Activated naive CD8-positive, alpha-beta T cell treated with anti-CD3 and anti-CD28 coated beads for 36 hours (primary cell): ENCODE measurements at places on chromosomes 5 and 9. TPM values are rescaled to one million over a fixed set of nuclear protein-coding genes. Genes with fewer than 3 reads are reported as not detected.

Gene NDUFS6
- 42.4 TPM for total RNA-seq

Gene SHISAL2B
- total RNA-seq, result not detected

Gene SYK
- total RNA-seq, result 0.48 TPM

Gene PCDHGA11
- not detected for total RNA-seq

Gene GMCL2
- not detected for total RNA-seq

Gene STC2
- total RNA-seq, result 41.1 TPM

GRCh38 chr5:147065071-147065470 is 169.8 kb upstream of the STK32A start:
- H3K27ac ChIP-seq, result no peak overlapping the region
- no peaks in the 10 kb centered on the region for H3K36me3 ChIP-seq
- H3K4me3 ChIP-seq, result no peak overlapping the region
- H3K27me3 ChIP-seq, result no peaks in the 10 kb centered on the region
- DNase-seq, result no peak

- DNase-seq, result no peak
- no peak overlapping the region for H3K4me3 ChIP-seq
- H3K27ac ChIP-seq, result peak overlapping the region; percentile 63
- H3K4me1 ChIP-seq, result peaks cover 18% of the 10 kb centered on the region
- peaks cover 9% of the 10 kb centered on the region for H3K36me3 ChIP-seq
- H3K27me3 ChIP-seq, result no peaks in the 10 kb centered on the region
These were observed 17.8 kb downstream of the NOTCH1 start for GRCh38 chr9:136527721-136528710.

DNA sequence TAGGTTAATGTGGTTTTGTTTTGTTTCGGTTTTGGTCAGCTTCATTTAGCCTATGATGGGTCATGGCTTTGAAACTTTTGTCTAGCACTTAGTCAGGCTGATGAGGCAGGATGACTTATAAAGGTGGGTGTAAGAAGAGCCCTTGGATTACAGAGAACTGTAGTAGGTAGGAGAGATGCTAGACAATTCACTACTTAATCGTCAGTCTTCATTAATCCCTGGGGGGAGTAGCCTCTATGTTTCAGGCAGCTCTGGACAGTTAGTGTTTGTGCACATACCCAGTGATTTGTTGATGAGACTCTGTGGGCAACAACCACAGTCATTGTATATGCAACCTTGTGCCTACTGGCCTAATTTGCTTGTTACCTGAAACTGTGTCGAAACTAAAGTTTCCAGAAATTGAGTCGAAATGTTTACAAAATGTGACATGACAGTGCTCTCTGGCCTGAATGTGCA is 113.3 kb downstream of the MTREX start:
- H3K27ac ChIP-seq, result no peak overlapping the region
- no peak for DNase-seq
- no peaks in the 10 kb centered on the region for H3K27me3 ChIP-seq
- H3K4me1 ChIP-seq, result peaks cover 4% of the 10 kb centered on the region
- peaks cover 41% of the 10 kb centered on the region for H3K36me3 ChIP-seq

GRCh38 chr5:168714046-168714445 is 134.9 kb upstream of the PANK3 start:
- H3K4me3 ChIP-seq, result no peak overlapping the region
- no peak for DNase-seq
- no peaks in the 10 kb centered on the region for H3K36me3 ChIP-seq
- H3K27me3 ChIP-seq, result peaks cover 5% of the 10 kb centered on the region
- no peak overlapping the region for H3K27ac ChIP-seq
- H3K4me1 ChIP-seq, result no peaks in the 10 kb centered on the region

DNA sequence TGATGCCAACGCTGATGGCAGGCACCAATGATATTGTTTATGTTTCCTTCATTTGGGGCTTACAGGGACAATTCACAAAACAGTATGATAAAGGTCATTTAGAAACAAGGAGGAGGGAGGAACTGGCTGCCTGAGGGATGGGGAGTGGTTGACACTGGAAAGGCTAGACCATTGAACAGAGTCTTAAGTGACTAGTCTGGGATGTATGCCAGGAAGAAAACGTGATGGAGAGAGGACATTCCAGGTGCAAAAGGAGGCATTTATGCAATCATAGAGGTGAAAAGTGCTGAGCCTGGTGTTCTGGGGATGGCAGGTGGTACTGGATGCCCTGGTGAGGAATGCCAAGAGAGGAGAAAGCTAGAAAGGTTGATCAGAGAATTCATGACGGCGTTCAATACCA is 153.4 kb downstream of the ZNF462 start:
- H3K27ac ChIP-seq, result no peak overlapping the region
- no peak for DNase-seq
- no peak overlapping the region for H3K4me3 ChIP-seq
- H3K27me3 ChIP-seq, result peaks cover 4% of the 10 kb centered on the region

DNA sequence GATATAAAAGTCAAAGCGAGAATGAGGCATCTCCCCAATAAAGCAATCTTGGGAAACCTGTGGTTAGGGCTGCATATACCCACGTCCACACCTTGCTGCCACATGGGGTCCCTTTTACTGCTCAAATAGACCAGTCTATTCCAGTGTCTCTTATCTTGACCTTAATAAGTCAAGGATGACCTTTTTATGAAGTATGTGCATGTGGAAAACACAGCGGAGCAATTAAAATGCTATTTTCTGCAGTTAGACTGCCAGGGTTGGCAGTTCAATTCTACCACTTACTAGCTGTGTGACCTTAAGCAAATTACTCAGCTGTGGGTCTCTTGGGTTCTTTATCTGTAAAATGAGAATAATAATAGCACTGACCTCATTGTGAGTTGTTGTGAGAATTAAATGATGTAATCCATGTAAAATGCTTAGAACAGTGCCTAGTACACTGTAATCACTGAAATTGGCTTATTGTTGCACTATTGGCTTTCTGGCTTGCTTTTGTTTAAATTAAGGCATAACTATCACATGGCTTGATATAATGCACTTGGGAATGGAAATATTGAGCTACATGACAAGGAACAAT is 67.8 kb upstream of the HSPB3 start:
- peaks cover 17% of the 10 kb centered on the region for H3K4me1 ChIP-seq
- H3K27me3 ChIP-seq, result peaks cover 3% of the 10 kb centered on the region
- H3K4me3 ChIP-seq, result no peak overlapping the region
- peaks cover 3% of the 10 kb centered on the region for H3K36me3 ChIP-seq

DNA sequence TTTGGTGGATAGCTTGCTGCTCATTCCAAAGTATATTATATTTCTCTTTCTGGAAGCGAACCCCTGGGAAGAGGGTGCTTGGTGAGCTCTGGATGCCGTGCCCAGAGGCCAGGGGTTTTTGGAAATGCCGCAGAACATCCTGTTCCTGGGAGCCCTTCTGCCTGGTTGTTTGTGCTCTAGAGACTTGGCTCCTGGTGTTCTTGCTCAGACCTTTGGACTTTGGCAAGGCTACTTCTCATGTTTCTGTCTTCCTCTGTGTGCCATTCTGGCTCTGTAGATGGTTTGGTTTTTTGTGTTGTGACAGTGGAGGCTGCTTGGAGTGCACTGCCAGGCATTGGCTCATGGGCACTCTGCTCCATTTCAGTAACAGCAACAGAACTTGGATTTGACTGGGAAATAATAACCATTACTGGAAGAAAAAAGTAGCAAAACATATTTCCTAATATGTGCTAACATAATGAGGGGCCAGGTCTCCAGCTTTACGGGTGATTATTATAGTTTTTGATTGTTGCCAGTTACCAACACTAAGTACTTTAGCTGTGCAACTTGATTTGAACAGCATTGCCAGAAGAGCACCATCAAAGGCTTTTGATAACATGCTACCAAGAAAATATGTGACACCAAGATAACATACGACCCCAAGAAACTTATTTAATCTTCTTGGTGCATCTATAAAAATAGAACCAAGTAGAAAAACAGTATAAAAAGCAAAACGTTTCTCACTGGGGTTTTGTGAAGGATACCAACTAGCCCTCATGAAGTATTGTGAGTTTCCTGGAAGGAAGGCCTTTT is 94.2 kb downstream of the PCSK1 start:
- H3K27me3 ChIP-seq, result peaks cover 27% of the 10 kb centered on the region
- H3K4me3 ChIP-seq, result no peak overlapping the region
- no peak for DNase-seq
- no peaks in the 10 kb centered on the region for H3K36me3 ChIP-seq
- no peak overlapping the region for H3K27ac ChIP-seq

- H3K27ac ChIP-seq, result no peak overlapping the region
- no peak overlapping the region for H3K4me3 ChIP-seq
- H3K27me3 ChIP-seq, result no peaks in the 10 kb centered on the region
- DNase-seq, result no peak
These were observed 133.9 kb downstream of the MAN2A1 start for GRCh38 chr5:109823597-109823996.

DNA sequence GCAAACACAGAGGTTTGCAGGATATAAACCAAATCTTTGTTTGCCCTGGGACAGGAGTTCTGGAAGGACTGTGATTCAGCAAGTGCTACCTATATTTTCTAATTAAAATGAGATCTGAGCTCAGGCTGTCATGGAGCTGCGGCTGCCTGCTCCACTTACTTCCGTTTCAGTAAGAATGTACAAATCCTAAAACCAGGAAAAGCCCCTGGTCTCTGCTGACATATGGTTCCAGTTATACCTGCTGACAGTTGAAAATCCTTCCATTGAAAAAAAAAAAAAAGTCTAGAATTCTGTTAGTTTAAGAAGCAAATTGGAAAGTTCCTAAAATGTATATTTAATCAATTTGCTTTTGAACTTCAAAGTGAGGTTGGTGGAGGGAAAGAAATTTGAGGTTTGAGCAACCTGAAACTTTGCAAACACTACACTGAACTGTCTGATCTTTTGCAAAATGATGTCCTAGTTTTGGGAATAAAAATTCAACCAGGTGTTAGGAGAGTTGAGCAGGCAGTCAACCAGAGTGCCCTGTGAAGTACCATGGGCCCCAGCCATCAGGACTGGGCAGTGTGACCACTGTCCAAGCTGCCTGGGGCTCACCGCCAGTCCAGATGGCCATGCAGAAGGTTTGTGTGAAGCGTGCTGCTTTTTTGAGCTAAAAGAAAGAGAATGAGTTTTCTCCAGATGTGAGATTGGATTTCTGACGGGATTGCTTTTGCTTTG is 50.6 kb downstream of the SHB start:
- no peak overlapping the region for H3K4me3 ChIP-seq
- H3K27ac ChIP-seq, result no peak overlapping the region
- H3K4me1 ChIP-seq, result no peaks in the 10 kb centered on the region
- H3K36me3 ChIP-seq, result no peaks in the 10 kb centered on the region

- no peaks in the 10 kb centered on the region for H3K27me3 ChIP-seq
- H3K27ac ChIP-seq, result no peak overlapping the region
- no peaks in the 10 kb centered on the region for H3K36me3 ChIP-seq
These were observed 62.4 kb downstream of the ZNF354C start for GRCh38 chr5:179122411-179123108.

GRCh38 chr5:125026867-125027731 is 280.7 kb upstream of the ZNF608 start:
- H3K27me3 ChIP-seq, result no peaks in the 10 kb centered on the region
- no peaks in the 10 kb centered on the region for H3K4me1 ChIP-seq
- no peak overlapping the region for H3K27ac ChIP-seq
- no peaks in the 10 kb centered on the region for H3K36me3 ChIP-seq
- no peak for DNase-seq

DNA sequence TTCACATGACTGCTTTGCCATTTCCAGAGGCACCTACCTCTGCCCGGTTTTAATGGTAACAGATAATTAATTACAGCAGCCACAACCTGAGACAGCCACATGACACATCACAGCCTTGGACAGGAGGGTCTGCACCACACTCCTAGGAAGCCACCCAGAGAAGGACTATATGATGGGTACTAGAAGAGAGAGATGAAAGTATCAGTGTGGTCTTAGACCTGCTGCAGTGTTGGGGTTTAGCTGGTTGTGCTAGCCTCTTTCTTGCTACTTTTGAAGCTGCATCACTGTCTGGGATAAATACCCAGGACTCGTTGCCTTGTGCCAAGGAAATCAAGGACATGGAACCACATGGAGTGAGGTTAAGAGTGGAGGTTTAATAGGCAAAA is 266.4 kb downstream of the ICE1 start:
- no peaks in the 10 kb centered on the region for H3K4me1 ChIP-seq
- H3K27me3 ChIP-seq, result peaks cover 20% of the 10 kb centered on the region
- no peak for DNase-seq
- H3K4me3 ChIP-seq, result no peak overlapping the region
- no peaks in the 10 kb centered on the region for H3K36me3 ChIP-seq
- H3K27ac ChIP-seq, result no peak overlapping the region
